ENCODE measurements at places on chromosomes 1 and 21. TPM values are rescaled to one million over a fixed set of nuclear protein-coding genes. Genes with fewer than 3 reads are reported as not detected.

TMEM269 gene
- total RNA-seq = 0.29 TPM

SERPINC1 gene
- not detected for total RNA-seq

DNA sequence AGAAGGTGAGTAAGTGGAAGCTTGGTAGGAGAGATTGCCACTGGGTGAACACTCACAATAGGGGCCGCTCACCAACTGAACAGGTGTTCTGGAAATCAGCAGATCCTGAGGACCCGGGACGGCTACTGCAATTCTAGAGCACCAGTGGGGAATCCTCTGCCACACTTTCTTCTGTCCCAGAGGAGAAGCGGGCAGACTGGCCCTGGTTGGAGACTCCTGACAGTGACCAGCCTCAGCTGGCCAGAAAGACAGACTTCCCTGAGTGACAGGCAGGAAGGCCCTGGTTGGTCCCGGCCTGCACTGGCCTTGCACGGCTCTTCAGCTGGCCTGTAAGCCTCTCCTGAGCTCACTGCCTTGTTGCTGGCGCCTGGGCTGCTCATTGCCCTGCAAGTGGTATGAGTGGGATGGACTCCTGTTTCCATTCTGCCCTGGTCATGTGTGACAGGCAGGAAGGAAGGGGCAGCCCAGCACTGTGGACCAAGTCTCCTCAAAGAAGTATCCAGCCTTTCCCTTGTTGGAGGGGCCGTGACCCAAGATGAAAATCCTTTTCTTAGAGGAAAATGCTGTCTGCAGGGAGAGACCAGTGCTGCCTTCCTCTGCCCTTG is 34.5 kb downstream of the MAN1C1 start:
- H3K4me3 ChIP-seq = no peak overlapping the region
- no peaks in the 10 kb centered on the region for H3K36me3 ChIP-seq
- no peak overlapping the region for H3K27ac ChIP-seq
- peaks cover 77% of the 10 kb centered on the region for H3K27me3 ChIP-seq
- H3K4me1 ChIP-seq = peaks cover 9% of the 10 kb centered on the region
- DNase-seq = no peak

DNA sequence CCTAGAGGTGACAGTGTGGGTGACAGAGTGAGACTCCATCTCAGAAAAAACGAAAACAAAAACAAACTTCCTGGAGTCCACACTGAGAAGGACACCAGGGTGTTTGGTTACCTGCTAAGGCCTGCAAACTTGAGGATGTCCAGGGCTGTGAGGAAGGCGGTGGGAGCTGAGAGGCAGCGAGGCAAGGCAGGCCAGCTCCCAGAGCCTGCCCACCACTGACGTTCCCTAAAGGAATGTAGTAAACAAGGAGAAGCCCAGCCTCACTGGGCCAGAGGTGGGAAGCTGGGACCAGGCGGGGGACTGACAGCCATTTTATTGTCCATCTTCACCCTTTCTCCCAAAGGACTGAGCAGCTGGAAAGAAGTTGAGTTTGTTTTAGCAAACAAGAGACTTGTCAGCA is 24.1 kb downstream of the SHISA4 start:
- DNase-seq = no peak
- H3K27ac ChIP-seq = no peak overlapping the region
- H3K36me3 ChIP-seq = no peaks in the 10 kb centered on the region
- H3K4me3 ChIP-seq = no peak overlapping the region
- H3K27me3 ChIP-seq = peaks cover 15% of the 10 kb centered on the region

DNA sequence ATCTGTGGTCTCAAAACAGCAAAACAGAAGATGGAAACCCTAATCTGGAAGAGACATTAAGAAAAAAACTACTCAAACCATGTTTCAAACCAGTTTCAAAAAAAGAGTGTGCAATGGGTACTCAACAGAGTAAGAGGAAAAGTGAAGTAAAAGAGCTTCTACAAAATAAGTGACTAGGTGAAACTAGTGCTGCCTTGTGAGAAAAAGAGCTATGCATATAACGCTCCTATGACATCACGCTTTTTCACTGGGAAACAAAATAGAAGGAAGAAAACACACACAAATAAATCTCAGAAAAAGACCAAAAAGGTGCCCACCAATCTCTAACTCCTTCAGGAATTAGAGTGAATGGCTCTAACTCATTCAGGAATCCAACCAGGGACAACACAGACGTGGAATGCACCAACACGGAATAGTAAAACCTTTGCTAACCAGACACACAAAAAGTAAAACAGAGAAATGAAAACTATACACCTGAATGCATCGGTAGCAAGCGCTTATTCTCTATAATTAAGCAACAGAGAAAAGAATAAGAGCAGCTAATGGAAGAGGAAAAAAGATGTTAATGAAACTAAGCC is 1.3 kb downstream of the FOXJ3 start:
- H3K4me1 ChIP-seq = peaks cover 54% of the 10 kb centered on the region
- no peak for DNase-seq
- H3K27me3 ChIP-seq = no peaks in the 10 kb centered on the region
- H3K36me3 ChIP-seq = no peaks in the 10 kb centered on the region
- peak overlapping the region; percentile 91 for H3K27ac ChIP-seq

- no peak overlapping the region for H3K4me3 ChIP-seq
- peaks cover 2% of the 10 kb centered on the region for H3K27me3 ChIP-seq
- no peak overlapping the region for H3K27ac ChIP-seq
- H3K36me3 ChIP-seq = no peaks in the 10 kb centered on the region
- no peak for DNase-seq
These were observed 58.8 kb upstream of the PTGFR start for GRCh38 chr1:78432016-78432415.

All from activated T-helper 1 cell treated with anti-CD3 and anti-CD28 coated beads, Interleukin-12 subunit alpha, Interleukin-12 subunit beta, Interleukin-2, Interleukin-4 antibody, amounts not matched to agents 30 ng/mL and 10 ng/mL and 1 ng/mL, durations not matched to agents 14 hours and 24 hours and 36 hours (primary cell).